ENCODE measurements at places on chromosomes 7 and 10. TPM values are rescaled to one million over a fixed set of nuclear protein-coding genes. Genes with fewer than 3 reads are reported as not detected.

FAM237B gene
- not detected for total RNA-seq

CDNF gene
- total RNA-seq: 0.67 TPM

GRM3 gene
- not detected for total RNA-seq

PRPS1L1 gene
- not detected for total RNA-seq

GRCh38 chr10:91335147-91335546, 75.0 kb upstream of the HECTD2 start:
- DNase-seq: no peak
- H3K4me1 ChIP-seq: no peaks in the 10 kb centered on the region
- H3K27ac ChIP-seq: no peak overlapping the region
- H3K27me3 ChIP-seq: peaks cover 2% of the 10 kb centered on the region
- no peak overlapping the region for H3K4me3 ChIP-seq
- no peaks in the 10 kb centered on the region for H3K36me3 ChIP-seq

- H3K36me3 ChIP-seq: peaks cover 2% of the 10 kb centered on the region
- no peak overlapping the region for H3K4me3 ChIP-seq
- peak overlapping the region; percentile 18 for H3K27ac ChIP-seq
Measured at GRCh38 chr10:88064608-88065382, 201.4 kb downstream of the PTEN start.

GRCh38 chr10:86335257-86335656, 31.3 kb downstream of the GRID1 start:
- no peak overlapping the region for H3K4me3 ChIP-seq
- no peaks in the 10 kb centered on the region for H3K4me1 ChIP-seq
- DNase-seq: no peak
- H3K27me3 ChIP-seq: peaks cover 3% of the 10 kb centered on the region
- H3K27ac ChIP-seq: no peak overlapping the region

- peaks cover 32% of the 10 kb centered on the region for H3K27me3 ChIP-seq
- peaks cover 10% of the 10 kb centered on the region for H3K4me1 ChIP-seq
- DNase-seq: no peak
Measured at GRCh38 chr7:91929463-91929862, 11.2 kb upstream of the AKAP9 start.

DNA sequence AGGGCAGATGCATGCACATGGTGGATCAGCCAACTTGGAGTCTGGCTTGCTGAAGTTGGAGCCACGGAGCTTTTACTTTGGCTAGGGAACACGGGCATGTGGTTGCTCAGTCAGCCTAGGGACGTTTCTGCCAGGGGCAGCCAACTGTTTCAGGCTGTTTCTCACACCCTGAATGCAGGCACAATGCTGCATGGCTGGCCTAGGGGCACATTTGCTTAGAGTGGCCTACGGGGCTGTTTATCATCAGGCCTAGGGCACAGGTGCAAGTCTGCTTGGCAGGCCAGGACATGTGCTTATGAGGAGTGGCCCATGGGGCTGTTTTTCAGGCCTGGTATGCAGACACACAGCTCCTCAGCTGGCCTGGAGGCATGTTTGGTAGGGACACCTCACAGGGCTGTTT, 107.4 kb downstream of the GSAP start:
- no peak overlapping the region for H3K4me3 ChIP-seq
- no peak for DNase-seq
- H3K27ac ChIP-seq: no peak overlapping the region

DNA sequence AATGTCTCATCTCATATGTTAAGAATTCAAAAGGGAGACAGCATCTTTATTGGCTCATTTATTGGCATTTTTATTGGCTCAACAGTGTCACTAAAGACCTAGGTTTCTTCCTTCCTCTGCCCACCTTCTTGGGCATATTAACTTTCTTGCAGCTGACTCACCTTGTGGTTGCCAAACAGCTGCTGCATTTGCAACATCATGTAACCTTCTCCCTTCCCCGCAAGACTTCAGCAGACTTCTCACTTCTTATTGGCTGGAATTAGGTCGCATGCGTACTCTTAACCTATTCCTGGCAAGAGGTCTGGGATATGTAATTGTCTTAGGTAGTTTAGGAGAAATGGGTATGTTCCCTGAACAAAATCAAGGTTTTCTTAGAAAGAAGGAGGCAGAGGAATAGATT, 263.2 kb downstream of the POU6F2 start:
- no peaks in the 10 kb centered on the region for H3K4me1 ChIP-seq
- no peak overlapping the region for H3K4me3 ChIP-seq
- H3K27ac ChIP-seq: no peak overlapping the region
- no peak for DNase-seq
- H3K27me3 ChIP-seq: peaks cover 1% of the 10 kb centered on the region

DNA sequence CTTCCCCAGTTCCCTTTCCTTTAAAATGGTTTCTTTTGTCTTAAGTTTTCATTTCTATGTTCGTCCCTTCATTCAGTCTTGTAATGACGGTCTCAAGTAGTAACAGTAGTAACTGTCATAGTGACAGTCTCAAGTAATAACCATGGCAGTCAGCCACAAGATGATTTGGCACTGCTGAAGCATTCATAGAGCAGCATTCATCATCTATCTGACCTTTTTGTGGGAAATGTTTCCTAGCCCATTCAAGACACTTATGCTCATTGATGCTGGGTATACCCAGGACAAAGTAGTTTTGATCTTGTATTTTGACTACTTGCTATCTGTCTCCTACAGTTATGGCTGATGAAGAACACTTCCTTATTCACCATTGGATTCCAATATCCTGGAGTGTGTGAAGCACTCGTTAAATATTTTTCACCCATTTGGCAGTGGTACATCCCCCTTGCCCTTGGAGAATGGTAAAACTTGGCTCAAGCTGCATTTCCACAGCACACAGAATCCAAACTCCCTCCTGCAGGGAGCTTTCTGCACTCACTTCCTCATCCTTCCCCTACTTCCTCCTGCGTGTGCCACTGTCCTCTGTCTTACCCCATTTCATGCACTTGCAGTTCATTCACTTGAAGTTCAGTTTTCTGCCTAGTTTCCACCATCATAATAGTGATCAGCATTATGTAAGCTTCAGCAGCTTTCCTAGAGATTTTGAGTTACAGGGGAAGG, 19.0 kb downstream of the GIMAP4 start:
- no peaks in the 10 kb centered on the region for H3K27me3 ChIP-seq
- no peak overlapping the region for H3K4me3 ChIP-seq
- H3K27ac ChIP-seq: peak overlapping the region; percentile 79
- peaks cover 31% of the 10 kb centered on the region for H3K4me1 ChIP-seq
